ENCODE measurements at places on chromosomes 11 and 22.

DNA sequence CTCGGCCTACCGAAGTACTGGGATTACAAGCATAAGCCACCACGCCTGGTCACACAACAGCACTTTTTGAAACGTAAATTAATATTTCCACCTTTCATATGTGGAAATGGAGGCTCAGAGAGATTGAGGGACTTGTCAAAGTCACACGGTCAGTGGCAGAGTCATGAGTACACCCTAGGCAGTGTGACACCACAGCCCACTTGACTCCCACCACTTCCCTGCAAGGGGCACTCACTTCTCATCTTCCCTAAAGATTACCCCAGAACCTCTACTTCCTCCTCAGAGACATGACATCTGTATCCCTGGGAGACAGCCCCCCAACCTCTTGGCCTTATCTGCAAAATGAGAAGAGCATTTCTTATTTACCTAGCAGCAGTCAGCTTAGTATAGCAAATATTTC, 16.5 kb upstream of the MYOD1 start:
- no peak for DNase-seq

- DNase-seq, result peak; percentile 78
These were observed 106.8 kb downstream of the ABTB2 start for GRCh38 chr11:34250732-34251588.

DNA sequence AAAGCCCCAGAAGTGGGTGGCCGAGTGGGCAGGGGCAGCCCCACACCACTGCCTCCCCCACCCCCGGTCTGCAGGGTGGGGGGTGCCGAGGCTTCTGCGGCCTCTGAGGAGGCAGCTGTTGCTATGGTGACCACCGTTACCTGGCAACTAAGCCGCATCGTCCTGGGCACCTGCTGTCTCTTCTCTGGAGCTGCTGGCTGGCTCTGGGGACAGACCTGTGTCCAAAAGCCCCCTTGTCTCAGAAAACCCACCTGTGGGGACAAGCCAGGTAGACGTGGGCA, 79.9 kb upstream of the PRR5 start:
- DNase-seq, result peak; percentile 59

DNA sequence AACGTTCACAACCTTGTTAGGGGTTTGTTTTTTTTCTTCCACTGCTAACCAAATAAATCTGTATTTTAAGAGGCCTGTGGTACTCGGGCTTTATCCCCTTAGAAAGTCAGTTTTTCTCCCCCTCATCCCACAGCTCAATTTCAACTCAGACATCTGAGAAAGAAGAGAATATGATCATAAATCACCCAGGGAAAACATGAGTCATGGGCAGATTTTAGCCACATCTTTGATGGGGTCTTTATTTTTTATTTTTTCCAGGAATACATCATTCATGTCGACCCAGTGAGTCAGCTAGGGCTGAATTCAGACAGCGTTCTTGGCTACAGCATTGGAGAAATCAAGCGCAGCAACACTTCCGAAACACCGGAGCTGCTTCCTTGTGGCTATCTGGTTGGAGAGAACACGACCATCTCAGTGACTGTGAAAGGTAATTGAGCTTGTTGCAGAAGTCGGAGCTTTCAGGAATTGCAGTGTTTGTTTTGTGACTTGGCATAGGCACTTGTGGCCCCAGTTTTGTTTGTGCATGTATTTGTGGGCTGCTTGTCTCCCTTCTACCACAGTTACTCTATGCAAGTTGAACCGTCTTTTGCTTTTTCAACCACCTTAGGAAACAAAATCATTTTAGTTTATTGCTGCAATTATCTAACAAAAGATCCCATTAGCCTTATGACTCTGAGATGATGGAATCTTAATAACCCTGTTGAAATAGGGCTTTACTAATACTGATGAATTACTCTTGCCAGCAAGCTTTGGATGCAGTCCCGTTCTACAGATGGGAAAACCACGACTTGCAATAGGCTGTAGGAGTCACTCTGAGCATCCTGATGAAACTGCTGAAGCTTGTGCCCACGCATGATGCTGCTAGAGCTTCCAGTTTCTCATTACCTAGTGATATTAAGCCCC, 62.7 kb downstream of the DBX1 start:
- no peak for DNase-seq

GRCh38 chr22:45120931-45121330, 42.8 kb upstream of the NUP50 start:
- DNase-seq, result no peak

- DNase-seq, result peak; percentile 89
These were observed 1.5 kb downstream of the CASTOR1 start for GRCh38 chr22:30287648-30288418.

Measured in CD4-positive, alpha-beta T cell treated with Interleukin-12 subunit alpha and Interleukin-12 subunit beta, for 1 hour (primary cell).